ENCODE measurements at places on chromosomes 3 and 15. TPM values are rescaled to one million over a fixed set of nuclear protein-coding genes. Genes with fewer than 3 reads are reported as not detected.

The MEIS2 gene
- total RNA-seq = 152 TPM

The B3GALNT1 gene
- 19.6 TPM for total RNA-seq

The SLC35G2 gene
- 3.7 TPM for total RNA-seq

The CPNE9 gene
- total RNA-seq = 0.59 TPM

DNA sequence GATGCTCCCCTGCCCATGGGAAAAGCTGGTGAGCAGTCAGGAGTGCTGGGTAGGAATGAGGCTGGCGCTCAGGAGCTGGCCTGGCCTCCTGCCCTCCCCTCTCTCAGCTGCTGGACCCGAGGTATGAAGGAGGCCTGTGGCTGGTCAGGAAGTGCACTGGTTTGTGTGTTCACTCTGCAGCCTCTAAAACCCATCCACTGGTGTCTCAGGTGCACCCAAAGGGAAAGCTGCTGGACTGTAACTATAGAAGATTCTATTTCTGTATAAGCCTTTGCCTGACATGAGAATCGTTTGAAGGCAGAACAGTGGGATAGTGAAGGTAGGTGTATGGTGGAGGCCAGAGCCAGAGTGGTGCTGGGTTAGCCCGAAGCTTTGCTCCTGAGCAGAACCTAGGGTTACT lies 5.7 kb upstream of the CPNE9 start:
- no peak for DNase-seq

DNA sequence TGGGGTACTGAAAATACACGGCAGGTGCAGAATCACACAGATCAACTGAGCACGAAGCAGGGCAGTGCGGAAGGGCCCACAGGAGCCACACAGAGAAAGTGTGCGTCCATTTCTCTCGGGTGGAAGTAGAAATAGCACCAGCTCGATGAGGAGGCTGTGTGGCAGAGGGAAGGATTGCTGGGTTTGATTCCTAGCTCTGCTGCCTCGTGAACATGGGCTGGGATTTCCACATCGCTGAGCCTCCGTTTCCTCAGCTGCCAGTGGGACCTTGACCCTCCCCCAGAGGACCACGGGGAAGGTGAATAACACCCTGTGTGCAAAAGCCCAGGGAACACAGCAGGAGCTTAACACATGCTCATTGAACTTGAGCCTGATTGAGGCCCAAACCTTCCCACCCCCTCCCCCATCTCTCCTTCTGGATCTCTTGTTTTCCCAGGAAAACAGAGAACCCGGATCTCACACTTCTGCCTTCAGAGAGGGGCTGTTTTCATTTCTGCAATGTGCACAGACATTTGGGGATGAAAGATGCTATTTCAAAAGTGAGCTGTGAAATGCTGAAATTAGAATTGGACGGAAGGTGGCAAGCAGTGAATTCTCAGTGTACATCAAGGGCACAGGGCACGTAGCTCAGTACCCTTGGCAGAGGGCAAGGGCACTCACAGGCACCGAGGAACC lies 38.4 kb downstream of the ABTB1 start:
- DNase-seq = no peak

DNA sequence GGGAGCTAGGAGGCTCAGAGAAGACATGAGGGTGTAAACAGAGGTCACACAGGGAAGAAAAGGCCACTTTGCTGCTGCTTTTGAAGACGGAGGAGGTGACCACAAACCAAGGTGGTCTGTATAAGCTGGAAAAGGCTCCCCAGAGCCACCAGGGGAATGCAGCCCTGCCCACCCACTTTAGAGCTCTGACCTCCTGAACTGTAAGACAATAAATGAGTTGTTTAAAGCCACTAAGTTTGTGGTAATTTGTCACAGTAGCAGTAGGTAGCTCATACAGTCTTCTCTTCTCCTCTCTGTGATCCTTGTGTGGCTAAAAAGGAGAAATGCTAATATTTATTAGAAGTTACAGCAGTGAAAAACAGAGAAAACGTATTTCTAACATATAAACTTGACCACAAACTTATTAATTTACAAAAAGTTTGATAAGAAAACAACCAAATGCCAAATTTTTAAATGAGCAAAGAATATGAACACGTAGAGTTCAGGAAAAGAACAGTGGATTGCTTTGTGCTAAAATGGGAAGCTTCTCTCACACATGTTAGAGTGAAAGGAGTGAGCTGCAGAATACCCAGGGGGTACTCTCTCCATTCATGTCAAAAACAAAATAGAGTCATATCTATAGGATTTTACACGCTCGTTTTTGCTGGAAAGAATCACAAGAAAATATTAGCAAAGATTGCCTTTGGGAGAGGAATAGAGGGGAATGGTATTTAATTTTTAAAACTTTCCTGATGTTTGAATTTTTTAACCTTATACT lies 71.0 kb downstream of the NOX5 start:
- no peak for DNase-seq

DNA sequence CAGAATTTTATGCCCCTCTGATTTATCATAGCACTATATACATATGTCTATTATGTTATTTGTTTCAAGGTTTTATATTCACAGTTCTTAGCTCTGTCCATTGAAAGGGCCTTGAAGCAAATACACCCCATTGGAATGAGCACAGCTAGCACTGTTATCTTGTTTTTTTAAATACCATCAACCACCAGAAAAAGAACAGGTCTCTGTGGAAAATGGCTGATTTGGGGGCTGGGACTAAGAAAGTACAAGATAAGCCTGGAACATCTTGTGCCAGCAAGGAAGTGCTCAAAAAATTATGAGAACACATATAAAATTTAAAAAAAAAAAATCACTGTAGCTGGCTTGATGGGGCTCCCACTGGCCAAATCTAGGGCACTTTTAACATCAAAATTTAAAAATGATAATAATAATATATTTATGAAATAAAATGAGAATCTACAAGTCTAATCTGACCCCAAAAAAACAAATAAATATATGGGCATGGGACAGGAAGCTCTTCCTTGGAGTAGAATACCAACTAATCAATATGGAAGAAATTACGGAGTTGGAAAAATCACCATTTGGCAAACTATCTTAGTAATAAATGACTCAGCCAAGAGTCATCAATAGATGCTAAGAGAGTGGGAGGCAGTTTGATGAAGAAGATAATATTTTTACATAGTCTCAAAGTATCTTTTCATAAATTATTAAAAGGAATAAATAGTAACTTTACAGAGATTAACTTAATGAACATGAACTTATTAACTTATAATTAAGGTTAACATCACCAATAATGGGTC lies 20.5 kb downstream of the IFT80 start:
- DNase-seq = no peak

DNA sequence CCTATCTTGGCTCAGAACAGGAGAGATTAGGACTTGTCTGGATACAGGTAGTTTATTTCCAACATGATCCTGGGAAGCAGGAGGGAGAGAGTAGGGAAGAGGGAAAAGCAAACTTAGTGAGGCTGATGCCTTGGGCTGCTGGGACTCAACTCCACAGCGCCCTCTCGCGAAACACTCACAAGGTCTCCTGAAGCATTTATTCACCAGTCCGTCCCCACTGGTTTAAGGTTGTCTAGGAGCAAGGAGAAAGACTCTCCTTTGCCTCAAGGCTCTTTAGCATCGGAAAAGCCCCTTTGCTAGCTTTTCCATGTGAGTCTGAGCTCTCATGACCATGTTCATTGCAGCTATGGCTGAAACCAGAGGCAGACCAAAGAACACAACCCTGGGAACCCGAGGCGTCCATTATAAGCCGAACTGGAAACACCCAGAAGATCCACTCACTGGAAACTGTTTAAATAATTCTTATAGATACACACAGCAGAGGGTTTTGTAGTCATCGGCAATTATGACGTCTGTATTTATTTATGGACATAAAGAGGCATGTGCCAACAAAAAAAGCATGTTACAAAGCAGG lies 244.5 kb downstream of the CD47 start:
- DNase-seq = no peak

DNA sequence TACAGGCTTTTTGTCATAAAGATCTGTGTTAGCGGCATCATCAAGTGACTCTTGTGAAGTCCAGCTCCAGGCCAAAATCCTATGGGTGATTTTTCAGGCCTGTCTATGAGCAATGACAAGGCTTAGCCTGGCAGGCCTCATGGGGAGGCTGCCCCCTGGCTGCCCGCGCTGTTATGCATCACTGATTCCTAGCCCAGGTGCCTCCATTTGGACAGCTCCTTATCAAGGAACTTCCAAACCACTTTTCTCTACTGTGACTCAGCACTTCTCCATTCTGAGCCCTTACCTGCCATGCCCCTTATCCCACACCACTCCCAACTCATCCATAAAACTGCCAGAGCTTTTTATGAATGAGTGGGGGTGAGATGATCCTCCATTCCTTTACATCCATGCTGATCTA lies 91.5 kb upstream of the C3orf80 start:
- no peak for DNase-seq

DNA sequence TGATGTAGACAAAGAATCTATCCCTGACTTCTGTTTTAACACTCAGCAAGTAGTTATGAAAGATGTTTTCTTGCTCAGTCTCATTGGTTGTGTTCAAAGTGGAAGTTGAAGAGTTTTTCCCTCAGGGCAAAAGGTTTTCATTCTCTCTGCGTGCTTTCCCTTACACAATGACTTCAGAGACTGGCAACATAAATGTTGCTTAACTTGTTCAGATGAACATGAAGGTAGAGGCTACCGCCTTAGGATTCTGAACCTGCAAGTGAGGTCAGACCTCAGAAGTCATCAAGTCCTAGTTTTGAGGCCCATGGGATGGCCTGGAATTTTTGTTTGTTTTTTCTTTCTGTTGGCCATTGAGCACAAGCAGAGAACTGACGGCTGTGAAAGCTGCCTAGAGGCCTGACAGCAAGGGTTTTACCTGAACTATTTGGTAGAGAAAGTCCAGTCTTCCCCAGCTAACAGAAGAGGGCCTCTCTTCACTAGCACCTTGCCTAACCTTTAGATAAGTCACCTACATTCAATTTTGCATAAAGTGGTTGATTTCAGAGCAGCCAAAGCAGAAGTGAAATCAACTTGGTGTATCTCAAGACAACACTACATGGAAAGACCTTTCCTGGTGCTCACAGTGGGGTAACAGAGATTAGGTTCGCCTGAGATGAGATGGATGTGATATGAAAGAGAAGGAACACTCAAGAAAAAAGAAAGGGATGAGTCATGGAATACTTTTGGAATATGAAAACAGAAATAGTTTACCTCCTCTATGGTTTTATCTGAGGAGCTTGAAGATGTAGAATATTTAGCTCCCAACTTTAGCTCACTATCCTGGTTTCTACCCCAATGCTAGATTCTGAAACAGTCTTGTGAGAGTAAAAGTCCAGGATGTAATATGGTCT lies 53.6 kb upstream of the AP4E1 start:
- DNase-seq = no peak

GRCh38 chr15:94234300-94234699 lies 2.9 kb downstream of the MCTP2 start:
- DNase-seq = no peak

DNA sequence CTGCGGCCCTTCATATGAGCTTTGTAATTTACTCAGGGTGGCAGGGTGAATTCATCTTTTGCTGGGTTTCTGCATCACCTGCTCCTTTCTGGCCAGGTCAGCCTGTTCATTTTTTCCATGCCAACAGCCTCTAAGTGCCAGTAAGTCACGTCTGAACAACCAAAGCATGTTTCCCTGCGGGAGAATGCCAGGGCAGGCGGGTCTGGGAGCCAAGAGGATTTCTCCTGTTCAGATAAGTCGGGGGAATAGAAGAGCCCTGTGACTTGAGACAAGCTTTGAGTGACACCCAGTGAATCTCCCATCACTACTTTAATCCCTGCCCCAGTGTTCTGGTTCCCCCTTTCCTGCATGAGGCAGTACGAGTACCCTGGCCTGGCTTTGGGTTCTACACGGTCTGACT lies 153.1 kb downstream of the PGPEP1L start:
- no peak for DNase-seq

- DNase-seq = no peak
Measured at GRCh38 chr3:141699897-141700296, 38.2 kb upstream of the RNF7 start.

DNA sequence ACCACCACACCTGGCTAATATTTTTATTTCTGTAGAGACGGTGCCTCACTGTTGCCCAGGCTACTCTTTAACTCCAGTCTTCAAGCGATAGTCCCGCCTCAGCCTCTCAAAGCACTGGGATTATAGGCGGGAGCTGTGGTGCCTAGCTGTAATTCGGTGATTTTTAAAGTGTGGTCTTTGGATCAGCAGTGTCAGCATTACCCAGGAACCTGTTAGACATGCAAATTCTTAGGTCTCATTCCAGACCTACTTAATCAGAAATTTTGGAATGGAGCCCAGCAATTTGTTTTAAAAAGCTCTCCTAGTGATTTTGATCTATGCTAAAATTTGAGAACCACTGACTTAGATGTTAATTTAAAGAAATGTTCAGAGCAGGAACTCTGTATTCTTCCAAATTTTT lies 51.9 kb downstream of the GOLM2 start:
- DNase-seq = no peak

DNA sequence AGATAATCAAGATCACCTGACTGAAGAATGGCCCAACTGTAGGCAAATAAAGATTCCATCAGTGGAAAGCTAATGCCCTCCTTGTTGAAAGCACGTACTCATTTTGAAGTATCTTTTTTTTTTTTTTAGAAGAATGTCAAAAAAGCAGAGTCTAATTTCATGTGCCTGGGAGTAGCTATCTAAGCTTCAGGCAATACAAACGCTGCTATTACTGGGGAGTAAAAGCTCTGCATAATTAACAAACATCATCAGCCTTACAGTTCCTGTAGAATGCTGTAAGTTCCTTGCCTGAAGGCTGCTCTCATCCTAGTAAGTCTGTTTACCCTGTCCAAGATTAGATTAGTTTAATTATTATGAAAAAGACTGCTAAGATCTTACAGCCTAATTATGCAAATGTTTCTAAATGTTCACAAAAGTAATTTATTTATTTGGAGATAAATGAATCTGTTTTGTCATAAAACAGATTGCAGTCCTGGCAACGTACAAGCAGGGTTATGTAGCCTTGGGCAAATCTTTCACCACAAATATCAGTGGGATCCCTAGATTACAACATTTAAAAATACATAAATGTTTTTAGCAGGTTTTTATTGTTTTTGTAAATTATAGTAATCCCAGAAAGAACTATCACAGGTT lies 451.3 kb upstream of the AGTR1 start:
- DNase-seq = no peak

DNA sequence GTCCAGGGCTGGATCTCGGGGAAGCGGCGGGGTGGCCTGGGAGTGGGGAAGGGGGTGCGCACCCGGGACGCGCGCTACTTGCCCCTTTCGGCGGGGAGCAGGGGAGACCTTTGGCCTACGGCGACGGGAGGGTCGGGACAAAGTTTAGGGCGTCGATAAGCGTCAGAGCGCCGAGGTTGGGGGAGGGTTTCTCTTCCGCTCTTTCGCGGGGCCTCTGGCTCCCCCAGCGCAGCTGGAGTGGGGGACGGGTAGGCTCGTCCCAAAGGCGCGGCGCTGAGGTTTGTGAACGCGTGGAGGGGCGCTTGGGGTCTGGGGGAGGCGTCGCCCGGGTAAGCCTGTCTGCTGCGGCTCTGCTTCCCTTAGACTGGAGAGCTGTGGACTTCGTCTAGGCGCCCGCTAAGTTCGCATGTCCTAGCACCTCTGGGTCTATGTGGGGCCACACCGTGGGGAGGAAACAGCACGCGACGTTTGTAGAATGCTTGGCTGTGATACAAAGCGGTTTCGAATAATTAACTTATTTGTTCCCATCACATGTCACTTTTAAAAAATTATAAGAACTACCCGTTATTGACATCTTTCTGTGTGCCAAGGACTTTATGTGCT lies 527 bp downstream of the B2M start:
- DNase-seq = no peak

Measured in type B pancreatic cell (in vitro differentiated cells).